NCI-H460 (cell line): ENCODE measurements at places on chromosomes 6 and 20. TPM values are rescaled to one million over a fixed set of nuclear protein-coding genes. Genes with fewer than 3 reads are reported as not detected.

DNA sequence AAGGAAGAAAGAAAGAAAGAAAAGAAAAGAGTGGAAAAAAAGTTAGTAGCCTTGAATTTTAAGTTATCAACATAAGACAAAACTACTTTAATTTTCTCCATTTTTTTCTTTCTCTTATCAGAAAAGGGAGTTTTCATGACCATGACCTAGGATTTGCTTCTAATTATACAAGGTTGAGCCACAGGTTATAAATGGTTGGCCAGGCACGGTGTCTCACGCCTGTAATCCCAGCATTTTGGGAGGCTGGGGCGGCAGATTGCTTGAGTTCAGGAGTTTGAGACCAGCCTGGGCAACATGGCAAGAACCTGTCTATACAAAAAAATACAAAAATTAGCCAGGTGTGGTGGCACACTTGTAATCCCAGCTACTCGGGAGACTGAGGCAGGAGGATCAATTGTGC is 7.8 kb upstream of the MTRES1 start:
- DNase-seq: no peak

- DNase-seq: no peak
Measured at GRCh38 chr6:117485433-117485832, 3.0 kb downstream of the DCBLD1 start.

GRCh38 chr20:57633945-57634491 is 13.8 kb upstream of the ZBP1 start:
- no peak for DNase-seq

- DNase-seq: no peak
Measured at GRCh38 chr20:58970146-58970545, 10.9 kb upstream of the NELFCD start.

GRCh38 chr6:72287801-72288200 is 334.1 kb upstream of the KCNQ5 start:
- no peak for DNase-seq

DNA sequence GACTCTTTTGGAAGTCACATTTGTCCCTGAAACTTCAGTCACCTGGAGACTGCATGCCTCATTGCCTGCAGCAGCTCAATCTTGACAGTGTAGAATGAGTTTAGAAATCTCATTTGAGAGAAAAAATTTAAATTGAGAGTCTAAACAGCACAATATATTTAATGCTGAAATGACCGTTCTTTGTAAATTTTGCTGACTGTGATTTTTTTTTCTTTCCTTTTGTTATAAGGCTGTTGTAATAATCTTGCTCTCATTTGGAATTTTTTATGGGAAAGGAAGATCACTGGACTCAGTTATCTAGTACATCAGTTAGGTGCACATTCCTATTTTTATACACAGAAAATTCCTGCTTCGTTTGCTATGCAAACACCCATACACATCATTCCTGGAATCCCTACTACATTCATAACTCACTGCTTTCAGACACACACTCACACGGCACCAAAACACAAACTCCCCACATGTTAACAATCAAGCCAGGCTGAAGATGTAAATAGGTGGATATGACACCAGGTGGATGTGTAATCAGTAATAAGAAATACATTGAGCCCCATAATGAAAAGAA is 43.8 kb downstream of the PTCHD4 start:
- no peak for DNase-seq

GRCh38 chr20:38152175-38152620 is 12.9 kb downstream of the TGM2 start:
- DNase-seq: no peak

GRCh38 chr6:167200806-167201205 is 43.0 kb upstream of the GPR31 start:
- DNase-seq: no peak

DNA sequence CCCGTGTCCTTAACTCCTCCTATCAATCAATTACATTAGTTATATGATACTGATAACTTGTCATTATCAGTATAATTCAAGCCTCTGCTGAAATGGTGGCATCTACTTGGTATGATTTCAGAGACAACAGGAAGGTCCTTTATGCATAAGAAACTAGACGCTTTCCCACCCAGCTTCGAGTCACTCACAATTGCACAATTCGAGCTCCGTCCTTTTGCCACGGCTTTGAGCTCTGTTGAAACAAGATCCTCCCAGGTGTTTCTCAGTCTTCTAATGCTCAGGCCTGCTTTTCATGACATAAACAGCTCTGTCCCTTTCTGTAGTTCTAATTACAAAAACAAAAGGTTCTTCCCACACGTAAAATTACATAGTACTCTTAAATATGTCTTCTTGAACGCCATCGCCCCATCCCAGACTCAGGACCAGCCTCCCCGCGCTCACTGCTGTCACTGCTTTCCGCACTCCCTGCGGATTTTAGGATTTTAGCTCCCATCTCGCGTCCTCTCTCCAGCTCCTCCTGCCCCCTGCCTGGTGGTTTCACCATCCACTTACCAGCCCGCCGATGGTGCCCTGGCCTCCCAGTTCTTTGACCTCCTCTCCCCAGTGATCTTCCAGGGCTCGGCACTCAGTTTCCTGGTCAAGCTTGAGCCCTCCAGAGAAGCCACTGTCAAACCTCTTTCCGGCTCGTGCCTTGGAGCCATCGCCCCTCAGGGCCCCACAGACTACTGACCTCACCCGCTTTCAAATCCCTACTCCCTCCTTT is 23.2 kb upstream of the PNPLA1 start:
- DNase-seq: no peak

GRCh38 chr20:46588532-46589511 is 38.4 kb upstream of the OCSTAMP start:
- no peak for DNase-seq

The RAB5IF gene
- 247 and 260 TPM in 2 replicates for total RNA-seq

The SLC12A5 gene
- not detected in 2 replicates for total RNA-seq

The HFE gene
- total RNA-seq: 11.5 and 14.5 TPM in 2 replicates

The PGC gene
- not detected in 2 replicates for total RNA-seq
